Omental fat pad (tissue), 4 donors: ENCODE measurements at places on chromosomes 12 and 14. TPM values are rescaled to one million over a fixed set of nuclear protein-coding genes. Genes with fewer than 3 reads are reported as not detected.

The GUCY2C gene
- not detected for total RNA-seq

The ISM2 gene
- total RNA-seq: 0.72 TPM

The TAS2R8 gene
- total RNA-seq: not detected

The SMAGP gene
- 10.2 TPM for total RNA-seq

The ZFYVE1 gene
- 16.5 TPM for total RNA-seq

The LRRC23 gene
- total RNA-seq: 12.1 TPM

The EPYC gene
- not detected for total RNA-seq

DNA sequence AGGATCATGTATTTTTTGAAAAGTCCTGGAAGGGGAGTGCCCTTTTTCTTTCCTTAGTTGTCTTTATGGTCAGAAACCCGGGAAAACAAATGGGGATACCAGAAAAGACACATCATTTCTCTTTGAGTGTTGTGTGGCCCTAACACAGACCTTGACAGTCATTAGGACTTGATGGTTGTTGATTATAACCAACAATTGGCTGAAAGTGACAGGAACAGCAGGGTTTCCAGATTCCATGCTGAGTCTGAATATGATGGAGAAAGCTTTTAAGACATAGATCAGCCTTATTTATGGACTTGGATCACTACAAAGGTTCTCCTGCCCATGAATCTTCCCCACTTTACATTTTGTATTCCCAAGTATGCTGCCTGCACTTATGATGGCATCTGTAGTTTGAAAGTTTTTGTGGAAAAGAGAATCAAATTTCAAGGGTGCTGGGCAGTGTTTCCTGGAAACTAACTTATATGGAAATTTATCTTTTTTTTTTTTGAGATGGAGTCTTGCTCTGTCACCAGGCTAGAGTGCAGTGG, 30.4 kb downstream of the POLR3B start:
- no peak for DNase-seq

DNA sequence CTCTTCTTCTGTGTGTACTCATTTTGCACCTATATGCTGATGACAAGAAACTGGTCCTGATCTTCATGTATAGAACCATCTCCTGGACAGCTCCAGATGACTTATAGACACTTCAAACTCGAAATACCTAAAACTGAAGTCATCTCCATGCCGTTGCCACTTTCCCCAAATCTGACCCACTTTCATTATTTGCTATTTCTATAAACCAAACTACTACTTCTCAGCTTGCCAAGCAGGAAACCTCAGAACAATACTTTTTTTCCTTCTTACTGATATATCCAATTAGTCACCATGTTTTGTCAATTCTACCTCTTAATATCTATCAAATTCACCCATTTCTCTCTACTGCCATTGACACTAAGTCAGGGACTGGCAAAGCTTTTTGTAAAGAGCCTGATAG, 14.8 kb downstream of the SGPP1 start:
- DNase-seq: no peak

DNA sequence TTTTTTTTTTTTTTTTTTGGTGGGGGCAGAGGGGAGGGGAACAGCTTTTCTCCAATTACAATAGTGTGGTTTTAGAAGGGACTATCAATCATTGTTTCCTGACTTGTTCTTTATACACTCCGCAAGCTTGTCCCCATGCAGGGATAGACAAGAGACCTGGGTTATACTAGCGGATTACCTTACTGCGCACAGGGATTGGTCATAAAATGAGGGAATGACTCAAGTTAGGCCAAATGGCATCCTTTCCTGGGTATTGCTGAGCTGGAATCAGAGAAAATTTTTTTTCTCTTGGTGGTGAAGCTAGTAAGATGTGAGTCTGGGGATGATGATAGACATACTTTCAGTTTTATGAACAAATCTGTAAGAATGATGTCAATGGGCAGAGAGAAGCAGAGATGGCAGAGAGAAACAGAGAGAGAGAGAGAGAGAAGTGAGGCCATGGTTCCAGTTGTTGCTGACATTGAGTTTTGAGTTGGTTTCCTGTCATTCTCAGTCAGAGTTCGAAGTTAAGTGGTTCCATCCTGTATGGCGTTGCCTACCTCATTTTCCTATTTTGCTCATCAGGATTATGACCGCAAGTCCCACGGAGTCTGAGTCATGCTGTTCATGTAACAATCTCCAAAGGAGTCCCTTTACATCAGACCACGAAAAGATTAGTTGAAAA, 59.1 kb upstream of the OTOGL start:
- DNase-seq: no peak

DNA sequence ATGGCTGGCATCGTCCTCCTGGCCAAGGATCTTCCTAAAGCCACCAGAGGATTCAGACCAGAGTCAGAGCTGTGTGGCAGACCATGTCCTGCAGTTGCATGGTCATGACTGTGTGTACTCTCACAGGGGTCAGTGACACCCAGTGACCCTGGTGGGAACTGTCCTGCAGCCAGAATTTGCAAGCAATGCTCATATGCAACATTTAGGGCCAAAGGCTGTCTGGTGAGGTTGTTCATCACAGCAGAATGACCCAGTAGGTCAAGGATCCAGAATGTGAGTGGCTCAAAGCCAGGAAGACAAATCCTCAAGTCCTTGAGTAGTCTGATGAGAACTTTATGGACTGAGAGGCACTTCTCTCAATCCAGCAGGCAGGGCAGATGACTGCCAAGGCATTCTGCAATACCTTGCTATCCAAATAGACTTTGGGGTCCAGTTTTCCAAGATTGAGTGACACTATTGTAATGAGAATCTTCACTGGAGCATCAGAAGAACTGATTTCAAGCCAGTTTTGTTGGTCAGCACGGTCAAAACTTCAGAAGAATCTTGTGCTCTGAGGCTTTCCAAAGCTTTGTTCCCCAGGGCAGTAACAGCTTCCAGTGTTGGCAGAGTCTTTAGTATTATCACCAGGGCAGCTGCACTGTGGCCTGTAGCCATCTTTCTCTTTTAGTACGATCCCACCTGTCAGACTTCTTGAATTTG, 122.0 kb downstream of the PTCSC3 start:
- no peak for DNase-seq

DNA sequence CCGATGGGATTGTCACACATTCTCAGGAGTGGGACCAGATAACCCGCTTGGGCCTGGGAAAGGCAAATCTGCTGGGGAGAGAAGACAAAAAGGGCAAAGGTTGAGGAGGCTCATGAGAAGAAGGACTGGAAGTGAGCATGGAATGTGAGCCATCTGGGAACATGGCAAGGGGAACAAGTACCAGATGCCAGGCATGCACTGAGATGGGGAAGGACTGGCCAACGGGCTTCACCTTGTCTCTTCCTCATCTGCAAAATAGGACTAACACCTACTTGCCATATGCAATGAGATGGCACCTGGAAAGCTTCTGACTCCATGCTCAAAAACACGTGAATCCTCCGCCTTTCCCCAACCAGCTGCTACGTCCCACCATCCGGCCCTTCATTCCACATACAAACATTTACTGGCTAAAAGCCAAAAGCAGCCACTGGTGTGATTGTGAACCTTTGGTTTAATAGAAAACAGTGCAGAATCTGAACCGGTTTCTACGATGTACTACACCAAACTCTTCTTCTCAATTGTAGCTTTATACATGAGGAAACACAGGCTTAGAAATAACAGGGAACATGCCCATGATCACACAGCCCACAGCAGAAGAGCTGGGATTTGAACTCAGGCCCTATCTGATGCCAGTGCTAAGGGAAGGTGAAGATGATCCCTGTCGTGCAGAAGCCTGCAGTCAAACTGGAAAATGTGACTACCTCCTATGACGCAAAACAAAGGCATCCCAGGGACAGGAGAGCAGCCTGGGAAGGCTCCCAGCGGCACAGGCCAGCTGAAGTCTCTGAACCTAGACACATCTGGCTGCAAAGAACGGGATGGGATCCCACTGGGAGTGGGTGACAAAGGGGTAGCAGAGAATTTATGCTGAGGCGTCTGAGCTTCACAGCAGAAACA, 112.1 kb downstream of the TTC7B start:
- DNase-seq: no peak

DNA sequence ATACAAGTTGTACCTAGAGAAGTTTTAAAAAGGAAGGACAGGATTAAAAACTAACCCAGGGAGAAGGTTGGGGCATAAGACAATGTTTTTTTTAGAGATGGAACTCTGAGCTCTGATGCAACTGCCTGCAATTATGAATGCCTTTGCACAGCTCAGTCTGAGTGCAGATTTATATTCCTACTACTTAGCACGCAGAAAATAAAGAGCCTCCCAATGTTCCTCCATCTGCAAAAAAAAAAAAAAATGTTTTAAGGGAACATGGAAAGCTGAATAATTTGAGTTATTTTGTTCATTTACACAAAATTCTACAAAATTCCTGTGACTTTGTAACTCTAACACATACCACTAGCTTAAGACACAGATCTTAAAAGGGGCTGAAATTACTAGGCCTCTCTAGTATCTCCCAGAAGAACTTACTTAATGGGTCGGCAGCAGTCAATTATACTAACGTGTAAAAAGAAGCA, 15.7 kb downstream of the CLIP1 start:
- DNase-seq: no peak

GRCh38 chr14:79074510-79074909, 904.3 kb downstream of the NRXN3 start:
- DNase-seq: no peak

- DNase-seq: no peak
Observed at GRCh38 chr12:32476446-32476845, 77.1 kb downstream of the FGD4 start.

DNA sequence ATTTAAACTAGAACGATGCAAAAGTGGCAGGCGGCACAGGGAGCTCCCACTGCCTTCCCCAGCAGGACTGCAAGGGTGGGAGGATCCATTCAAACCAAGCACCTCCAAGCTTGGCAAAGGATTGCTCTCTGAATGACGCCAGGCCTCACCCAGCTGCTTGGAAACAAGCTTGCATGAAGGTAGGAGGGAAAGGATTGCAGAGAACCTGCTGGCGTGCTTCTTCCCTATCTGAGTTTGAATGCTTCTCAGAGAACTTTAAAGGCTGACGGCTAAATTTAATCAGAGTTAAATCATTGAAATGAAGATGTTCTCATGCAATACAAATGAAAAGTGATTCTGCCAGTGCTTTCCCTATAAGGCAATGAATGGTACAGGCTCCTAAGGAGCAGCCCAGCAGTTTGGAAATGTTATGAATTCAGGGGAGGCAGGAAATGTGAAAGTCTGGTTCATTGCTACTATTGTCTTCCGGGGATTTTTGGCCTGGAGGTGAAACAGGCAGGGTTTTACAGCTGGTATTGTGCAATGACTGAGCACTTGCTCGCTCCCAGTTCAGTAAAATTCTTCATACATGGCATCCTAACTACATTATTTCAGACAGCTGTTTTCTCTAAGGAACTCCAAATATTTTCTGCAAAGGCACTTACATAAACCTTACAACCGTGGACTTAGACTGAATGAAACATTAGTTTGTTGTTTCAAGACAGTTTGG, 31.9 kb upstream of the DUSP6 start:
- no peak for DNase-seq

GRCh38 chr12:54147186-54147585, 41.6 kb downstream of the SMUG1 start:
- no peak for DNase-seq

DNA sequence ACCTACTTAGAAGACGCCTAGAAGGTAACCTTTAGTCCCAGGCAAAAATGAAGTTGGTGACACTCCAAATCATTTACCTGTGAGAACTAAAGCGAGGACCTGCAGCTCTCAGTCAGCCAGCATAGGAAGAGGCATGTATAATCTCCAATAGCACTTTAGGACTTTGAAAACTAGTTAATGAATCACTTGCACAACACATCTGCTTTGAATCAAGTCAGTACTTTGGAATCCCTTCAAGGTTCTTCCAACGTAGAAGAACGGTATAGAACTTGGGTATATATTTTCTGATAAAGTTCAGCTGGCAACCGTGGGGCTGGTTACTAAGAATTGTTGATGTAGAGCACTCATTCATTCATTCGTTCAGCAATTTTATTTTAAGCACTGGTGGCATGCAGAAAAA, 251.9 kb downstream of the TMEM132D start:
- DNase-seq: no peak

DNA sequence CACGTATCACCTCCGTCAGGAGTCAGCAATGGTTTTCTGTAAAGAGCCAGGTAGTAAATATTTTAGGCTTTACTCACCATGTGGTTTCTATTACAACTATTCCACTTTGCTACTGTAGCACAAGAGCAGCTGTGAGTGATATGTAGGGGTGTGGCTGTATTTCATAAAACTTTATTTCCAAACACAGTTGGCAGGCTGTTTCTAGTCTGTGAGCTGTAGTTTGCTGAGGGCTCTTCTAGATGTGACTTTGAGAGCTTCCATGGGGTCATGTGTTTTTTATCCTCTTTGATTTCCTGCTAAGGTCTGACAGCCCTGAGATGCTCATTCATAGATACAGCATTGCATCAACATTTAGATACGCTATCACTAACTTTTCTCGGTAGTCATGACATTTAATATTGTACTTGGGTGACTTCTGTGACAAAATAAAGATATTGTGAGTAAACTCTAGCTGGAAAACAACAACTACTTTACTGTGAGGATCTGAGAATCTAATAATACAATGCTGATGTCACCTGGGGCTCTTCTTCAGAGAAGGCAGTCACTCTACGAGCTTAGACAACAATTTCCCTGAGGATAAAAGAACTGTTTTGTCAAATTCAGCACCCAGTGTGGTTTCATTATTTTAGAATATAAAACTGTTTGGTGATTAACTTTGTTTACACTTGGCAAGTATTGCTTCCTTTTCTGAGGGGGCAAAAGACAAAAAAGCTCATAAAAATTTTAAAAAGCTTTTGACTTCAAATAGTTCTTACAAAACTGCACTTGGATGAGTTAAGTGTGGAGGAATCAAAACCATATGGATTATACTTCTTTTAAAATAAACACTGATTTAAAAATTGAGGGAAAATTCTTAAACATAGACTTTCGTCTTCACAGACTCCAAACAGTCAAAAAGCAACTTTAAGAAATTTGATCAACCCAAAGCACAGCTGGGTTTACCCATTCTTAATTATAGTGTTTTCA, 231.2 kb upstream of the DCN start:
- no peak for DNase-seq

- DNase-seq: no peak
Observed at GRCh38 chr14:50998612-50999011, 54.3 kb upstream of the PYGL start.

GRCh38 chr14:48792376-48793024, 793.7 kb downstream of the RPS29 start:
- no peak for DNase-seq

DNA sequence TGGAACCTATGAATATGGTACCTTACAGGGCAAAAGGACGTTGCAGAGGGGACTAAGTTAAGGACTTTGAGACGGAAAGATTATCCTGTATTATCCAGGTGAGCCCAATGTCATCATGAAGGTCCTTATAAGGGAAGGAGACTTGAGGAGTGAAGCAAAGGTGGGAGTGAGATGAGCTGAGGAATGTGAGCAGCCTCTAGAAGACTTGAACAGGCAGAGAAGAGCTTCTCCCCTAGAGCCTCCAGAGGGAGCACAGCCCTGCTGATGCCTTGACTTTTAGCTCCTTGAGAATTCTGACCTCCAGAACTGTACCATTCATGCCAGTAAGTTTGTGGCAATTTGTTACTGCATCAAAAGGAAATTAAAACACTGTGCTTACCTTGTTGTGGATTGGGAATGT, 41.8 kb upstream of the DCD start:
- no peak for DNase-seq
